ENCODE measurements at places on chromosomes 7 and 10.
A peak's percentile ranks its signal among the peaks of the same experiment; 100 is the strongest.

DNA sequence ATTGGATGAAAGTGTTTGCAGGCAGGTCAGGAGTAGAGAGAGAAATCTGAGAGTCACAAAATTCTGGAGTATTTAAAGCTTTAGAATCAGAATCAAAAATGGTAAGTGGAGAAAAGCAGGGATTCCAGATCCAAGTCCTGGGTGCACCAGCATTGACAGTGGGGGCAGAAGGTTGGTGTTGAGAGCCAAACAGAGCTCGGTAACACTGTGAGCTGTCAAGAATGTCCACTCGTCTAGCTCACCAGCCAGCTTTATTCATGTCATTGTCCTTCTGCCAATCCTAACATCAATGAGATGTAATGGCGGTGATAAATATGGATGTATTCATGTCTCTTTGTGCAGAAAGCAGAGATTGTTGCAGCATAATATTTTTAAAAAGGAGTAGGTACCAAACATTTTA lies 128.8 kb downstream of the KLF6 start:
- no peak for DNase-seq

DNA sequence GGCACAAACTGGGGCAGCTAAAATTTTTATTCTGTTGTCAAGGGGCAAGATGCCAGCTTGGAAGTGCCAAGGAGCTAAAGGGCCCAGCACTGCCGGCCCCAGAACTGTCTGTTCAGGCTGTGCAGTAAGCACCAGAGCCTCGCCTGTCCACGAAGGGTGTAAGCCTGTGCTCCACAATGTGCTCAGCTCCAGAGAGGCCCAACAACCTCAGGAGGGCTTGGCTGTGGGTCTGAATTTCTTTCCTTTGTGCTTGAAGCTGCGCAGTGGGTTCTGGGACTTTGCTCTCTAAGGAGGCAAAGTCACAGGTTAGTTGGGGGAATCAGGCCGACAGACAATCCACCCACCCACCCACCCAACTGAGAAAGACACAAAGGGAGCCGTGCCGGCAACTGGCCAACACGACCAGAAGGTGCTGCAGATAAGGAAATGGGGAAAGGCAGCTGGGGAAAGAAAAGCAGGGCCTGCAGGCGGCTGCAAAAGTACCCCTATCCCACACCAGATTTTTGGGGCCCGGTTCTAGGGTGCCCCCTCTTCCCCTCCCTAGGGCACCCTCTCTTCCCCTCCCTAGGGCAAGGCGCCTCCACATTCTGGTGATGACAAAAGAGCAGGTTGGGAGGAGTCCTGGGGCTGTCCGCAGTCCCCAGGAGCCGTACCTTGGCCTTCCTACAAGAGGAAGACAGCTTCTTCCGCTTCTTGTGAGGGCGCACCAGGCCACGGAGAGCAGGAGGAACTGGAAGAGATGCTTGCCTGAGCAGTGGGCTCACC lies 7.7 kb downstream of the DDX56 start:
- no peak for DNase-seq

GRCh38 chr7:68321076-68321639 lies 1277.1 kb upstream of the AUTS2 start:
- no peak for DNase-seq

DNA sequence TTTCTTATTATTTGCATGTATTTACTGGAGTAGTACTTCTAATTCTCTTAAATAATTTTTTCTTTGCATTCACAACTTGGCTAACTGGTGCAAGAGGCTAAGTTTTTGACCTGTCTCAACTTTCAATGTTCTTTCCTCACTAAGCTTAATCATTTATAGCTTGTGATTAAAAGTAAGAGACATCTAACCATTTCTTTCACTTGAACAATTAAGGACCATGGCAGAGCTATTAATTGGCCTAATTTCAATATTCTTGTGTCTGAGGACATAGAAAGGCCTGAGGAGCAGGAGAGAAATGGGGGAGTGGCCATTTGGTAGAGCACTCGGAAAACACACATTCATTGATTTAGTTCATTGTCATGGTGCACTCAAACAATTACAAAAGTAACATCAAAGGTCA lies 141.4 kb upstream of the TMEM196 start:
- no peak for DNase-seq

DNA sequence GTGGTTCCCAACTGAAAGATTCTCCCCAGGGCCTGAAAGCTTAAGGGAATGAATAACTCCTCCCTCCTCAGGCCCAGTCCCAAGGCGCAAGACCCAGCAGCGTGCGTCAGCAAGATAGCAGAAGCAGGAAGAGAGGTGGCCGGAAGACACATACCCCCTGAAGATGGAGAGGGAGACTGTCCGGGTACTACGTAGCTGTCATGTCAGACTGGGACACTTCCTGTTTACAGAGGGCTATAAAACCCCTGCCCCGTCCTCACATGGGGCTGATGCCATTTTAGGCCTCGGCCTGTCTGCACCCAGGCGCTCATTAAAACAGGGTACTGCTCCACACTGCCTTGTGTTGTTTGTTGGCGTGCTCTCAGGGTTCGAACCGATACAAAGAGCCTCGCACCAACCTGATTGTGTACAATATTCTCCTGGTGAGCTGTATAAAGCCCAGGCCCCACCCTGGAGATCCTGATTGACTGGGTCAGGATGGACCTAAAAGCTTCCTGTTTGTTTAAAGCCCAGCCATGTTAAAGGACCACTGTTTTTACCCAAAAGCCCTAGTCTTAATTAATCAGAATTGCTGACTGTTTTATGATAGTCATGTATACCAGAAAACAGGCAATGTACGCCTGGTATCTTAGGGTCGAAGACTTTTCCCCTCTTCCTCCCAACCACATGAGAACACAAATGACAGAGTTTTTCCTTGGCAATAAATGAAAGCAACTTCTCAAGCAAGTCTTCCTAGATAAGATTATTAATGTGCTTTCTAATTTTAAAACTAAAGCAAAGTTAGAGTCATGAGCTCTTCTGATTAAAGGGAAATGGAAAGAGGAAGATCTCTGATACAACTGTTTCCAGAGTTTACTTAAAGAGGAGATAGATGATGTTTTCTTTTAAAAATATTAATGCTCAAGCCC lies 251.5 kb downstream of the DOCK4 start:
- no peak for DNase-seq

DNA sequence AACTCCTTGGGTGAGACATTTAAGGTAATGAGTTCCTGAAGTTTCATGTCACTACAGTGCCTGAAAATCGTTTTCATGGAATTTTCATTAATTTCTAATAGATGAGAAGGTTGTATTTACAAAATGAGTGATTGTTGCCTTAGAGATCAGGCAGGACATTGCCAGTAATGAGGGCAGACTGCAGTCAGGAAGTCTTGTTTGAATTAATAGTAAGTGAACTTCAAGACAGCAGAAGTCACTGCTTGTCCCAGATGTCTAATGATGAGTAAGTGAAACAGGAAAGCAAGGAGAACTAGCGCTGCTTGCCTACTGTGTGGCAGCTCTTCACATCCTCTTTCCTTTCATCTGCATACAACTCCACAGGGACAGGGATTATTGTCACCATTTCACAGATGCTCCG lies 237.4 kb downstream of the BAMBI start:
- no peak for DNase-seq

- DNase-seq: no peak
These were observed 27.5 kb upstream of the ETV1 start for GRCh38 chr7:14016950-14017349.

DNA sequence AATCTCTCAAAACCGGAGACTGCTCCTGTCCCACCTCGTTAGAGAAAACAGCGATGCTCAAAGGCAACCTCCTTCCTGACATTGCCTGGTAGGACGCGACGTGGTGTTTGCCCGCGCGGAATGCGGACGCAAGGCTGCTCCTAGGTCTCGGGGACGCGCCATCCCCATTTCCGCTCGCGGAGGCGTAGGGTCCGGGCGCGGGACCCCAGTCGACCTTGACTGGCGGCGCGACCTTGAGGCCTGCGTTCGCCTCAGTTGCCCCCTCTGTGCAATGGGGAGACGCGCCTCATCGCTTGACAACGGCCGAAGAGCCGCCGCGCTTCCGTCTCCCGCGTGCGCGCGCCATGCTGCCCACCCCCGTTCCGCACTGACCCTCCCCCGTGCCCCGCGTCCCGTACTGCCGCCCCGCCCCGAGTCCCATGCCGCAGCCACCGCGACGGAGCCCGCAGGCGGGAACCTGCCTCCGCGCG lies 412 bp upstream of the PPIA start:
- DNase-seq: no peak

DNA sequence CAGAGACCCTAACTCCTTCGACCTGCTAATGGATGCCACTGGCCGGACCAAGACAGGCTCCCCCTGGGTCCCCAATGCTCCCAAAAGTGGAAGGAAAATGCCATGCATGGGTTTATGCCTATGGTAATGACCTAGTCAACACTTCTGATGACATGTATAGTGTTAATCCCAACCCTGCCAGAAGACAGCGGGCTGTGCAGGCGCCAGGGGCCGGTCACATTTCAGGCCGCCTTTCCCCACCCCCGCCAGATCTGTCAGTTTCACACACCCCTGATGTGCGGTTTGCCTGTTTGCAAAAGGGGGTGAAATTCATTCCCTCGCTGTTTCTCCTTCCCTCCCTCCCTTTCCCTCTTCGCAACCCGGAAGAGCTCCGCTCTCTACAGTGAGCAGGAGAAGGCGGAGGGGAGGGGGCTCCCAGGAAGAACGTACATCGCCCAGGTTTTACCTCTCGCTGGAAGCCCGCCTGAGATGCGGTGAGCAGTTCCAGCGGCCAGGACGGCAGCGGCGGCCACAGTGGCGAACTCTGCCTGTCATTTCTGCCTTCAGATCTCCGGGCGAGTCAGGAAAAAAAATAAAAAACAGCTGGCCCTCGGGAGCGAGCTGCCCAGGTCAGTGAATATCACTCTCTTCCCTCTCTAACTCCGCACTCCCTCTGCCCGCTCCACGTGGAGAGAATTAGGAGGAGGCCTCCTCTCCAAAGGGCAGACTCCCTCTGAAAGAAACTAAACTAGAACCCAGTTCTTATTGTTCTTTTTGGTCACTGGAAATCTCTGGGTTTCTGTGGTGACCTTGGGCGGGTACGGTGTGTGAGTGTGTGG lies 9.4 kb upstream of the GATA3 start:
- DNase-seq: peak; percentile 60

DNA sequence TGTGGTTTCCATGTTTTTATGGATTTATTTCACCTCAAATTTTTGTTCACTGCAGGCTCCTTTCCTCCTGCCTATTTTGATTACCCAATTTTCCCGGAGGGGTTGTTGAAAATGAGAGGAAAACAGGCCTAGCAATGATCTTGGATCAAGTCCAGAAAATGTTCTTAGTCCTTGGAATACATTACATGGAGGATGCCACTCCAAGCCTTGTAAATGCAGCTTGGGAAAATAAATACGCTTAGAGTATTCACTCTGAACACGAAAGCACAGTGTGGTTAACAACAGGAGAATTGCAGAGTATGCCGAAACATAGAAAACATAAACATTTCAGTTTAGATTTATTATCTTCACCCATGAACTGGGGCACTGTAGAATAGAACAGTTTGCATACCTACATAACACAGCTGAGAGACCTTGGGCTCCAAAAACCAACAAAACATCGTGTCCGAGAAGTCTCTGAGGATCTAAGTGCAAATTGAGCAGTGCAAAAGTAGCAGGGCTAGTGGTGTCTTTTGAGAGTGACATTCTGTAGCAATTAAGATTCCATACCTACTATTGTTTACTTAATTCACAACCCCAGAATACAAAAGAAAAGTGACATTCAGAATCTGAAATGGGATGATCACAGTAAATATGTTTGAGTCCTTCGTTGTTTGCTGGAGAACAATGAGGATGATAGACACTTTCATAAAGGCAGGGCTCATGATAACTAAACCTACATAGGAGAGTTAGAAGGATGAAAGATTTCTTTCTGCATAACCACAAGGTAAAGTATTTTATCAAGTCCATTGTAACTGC lies 7.6 kb upstream of the CD36 start:
- DNase-seq: no peak

DNA sequence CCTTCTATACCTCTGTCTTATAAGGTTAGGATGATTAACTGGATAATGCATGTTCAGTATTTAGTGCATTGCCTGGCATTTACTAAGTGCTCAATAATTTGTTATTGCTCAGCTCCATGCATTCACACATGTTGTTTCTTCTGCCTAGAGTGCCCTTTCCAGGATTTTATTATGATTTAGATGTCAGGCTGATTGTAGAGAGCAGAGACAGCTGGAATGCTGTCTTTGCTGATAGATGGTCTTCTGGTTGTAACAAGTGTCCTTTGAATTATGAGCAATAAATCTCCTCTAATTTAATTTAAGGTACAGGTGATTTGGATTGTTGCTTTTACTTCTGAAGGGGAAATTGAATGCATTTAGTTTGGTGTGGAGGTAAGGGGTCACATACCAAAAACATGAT lies 548.0 kb downstream of the MAGI2 start:
- DNase-seq: no peak

GRCh38 chr10:78296785-78297184 lies 263.1 kb downstream of the RPS24 start:
- DNase-seq: no peak

DNA sequence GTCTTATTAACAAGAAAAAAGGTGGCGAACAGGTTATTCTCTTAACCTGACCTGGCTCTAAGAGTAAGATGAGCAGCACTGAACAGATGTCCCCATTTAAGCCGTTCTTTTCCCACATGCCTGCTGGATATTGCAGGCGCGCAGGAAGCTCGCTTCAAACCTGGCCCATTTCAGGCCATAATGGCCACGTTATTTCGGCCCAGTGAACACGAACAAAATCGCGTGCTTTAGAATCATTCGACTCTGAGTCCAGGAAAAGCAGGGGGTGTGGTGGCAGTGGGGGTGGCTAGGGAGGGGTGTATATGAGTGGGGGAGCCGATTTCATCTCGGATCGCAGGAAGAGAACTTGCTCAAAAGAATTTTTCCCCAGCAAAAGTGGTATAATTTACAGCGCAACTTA lies 6.6 kb upstream of the SP8 start:
- no peak for DNase-seq

DNA sequence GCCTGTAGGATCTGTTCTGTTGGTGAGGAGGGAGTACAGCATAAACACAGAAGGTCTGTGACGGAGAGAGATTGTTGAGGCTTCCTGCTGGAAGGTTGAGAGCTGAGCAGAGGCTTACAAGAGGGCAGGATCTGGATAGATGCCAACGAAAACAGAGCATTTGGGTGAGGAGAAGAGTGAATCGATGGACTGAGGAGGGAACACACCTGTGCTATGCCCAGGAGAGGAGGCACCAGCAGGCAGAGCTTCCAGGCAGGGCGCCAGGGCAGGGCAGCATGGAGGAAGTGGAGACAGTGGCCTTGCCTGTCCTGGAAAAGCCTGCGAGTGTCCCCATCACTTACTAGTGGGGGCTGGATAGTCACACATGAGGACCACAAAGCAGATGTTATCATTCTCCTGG lies 282.9 kb downstream of the PAXIP1 start:
- DNase-seq: no peak
